ENCODE measurements at places on chromosomes 3 and 15. TPM values are rescaled to one million over a fixed set of nuclear protein-coding genes. Genes with fewer than 3 reads are reported as not detected.

GAP43 gene
- total RNA-seq: 9.9 TPM

SI gene
- total RNA-seq: not detected

ALPK3 gene
- 1.1 TPM for total RNA-seq

P2RY1 gene
- total RNA-seq: 1.2 TPM

TIMMDC1 gene
- total RNA-seq: 49.1 TPM

SLC12A1 gene
- not detected for total RNA-seq

SMC4 gene
- total RNA-seq: 78.9 TPM

PRC1 gene
- 227 TPM for total RNA-seq

DISP2 gene
- total RNA-seq: 0.25 TPM

All from aortic smooth muscle cell (primary cell).